Cerebellum (tissue), 4 donors: ENCODE measurements at places on chromosomes 3 and 15. TPM values are rescaled to one million over a fixed set of nuclear protein-coding genes. Genes with fewer than 3 reads are reported as not detected.

- DNase-seq: no peak
Observed at GRCh38 chr3:35651851-35652250, 12.5 kb downstream of the ARPP21 start.

DNA sequence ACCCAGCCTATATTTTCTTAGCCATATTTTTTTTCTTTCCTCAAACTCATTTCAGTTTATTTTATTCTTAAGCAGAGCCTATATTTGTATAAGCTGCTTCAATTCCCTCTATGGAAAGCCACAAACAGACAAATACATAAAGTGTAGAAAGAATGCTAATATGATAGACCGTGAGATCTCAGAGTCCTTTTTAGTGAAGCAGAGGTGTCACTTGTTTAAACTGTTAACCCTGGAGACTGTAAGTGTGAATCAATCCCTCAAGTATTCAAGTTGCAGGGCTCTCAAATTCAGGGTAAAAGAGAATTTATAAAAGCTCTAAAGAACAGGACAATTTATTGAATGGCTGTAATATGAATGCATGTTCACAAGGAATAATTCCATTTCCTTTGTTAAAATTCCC, 72.2 kb upstream of the BHLHE40 start:
- no peak for DNase-seq

DNA sequence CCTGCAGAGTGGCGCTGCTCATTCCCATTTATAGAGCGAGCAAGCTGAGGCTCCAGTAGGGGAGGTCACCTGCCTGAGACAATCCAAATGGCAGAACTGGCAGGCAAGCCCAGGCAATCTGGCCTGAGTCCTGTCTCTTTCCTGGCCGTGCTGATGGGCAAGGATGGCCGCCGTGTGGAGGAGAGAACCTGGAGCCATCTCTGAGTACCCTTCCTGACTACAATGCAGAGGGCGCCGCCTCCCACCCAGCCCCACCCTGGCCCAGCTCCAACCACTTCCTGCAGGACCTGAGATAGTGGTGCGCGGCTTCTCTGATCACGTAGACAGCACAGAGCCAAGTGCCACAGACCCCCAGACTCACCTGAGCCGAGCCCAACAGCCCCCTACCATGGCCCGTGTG, 7.0 kb downstream of the TLR9 start:
- DNase-seq: peak; percentile 87

The TMC3 gene
- total RNA-seq: 0.09 TPM

The ABI3BP gene
- total RNA-seq: 2.7 TPM

The IQCF6 gene
- total RNA-seq: not detected
